Kidney epithelial cell (primary cell): ENCODE measurements at places on chromosomes 5 and 9. TPM values are rescaled to one million over a fixed set of nuclear protein-coding genes. Genes with fewer than 3 reads are reported as not detected.

GRCh38 chr9:105046907-105047741 is 119.2 kb upstream of the ABCA1 start:
- DNase-seq: no peak

GRCh38 chr9:92794426-92794825 is 29.8 kb upstream of the BICD2 start:
- DNase-seq: no peak

DNA sequence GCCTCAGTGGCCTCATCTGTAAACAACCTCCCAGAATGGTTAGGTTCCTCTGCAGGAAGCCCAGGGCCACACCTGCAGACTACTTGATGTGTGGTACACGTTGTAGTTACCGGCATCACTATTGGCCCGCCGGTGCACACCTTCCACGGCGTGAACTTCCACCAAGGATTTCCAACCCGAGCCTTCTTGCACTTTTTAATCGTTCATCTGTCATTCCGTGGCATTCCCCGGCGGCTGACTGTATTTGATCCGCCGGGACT is 5.3 kb upstream of the TRIM41 start:
- no peak for DNase-seq

DNA sequence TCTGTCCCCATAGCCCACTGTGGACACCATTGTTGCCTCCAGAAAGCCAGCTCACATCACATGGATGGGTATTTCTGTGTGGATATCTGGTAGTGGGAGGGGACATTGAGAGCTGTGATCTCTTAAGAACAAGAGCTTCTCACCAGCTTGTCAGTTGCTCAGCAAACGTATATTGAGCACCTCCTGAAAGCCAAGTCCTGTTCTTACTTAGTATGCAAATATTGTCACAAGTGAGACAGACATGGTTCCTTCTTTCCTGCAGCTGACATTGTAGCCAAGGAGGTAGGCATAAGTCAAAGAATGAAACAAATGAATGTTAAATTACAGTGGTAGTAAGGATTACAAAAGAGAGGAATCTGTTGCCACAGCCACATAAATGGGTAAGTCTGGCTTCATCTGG is 3.8 kb downstream of the TCOF1 start:
- DNase-seq: no peak

- DNase-seq: peak; percentile 23
These were observed 42.9 kb downstream of the OR2K2 start for GRCh38 chr9:111287127-111287526.

DNA sequence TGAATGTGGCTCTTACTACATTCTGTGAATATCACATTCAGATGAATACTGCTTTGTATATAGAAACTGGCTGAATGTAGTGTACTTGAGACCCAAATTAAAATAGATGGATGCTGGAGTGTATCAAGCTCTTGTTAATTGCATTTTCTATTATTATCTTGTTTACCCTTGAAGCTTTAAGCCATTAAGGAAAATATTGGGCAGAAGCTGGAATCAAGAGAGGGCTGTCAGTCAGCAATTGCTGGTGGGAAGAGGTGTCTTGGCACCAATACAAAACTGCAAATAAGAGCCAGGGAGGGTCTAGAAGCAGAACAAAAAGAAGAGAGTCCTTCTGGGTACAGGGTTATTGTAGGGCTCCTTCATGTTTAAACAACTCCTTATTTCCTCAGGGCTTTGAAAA is 38.8 kb downstream of the MUSK start:
- DNase-seq: no peak

- no peak for DNase-seq
These were observed 165.0 kb downstream of the DROSHA start for GRCh38 chr5:31366941-31367340.

DNA sequence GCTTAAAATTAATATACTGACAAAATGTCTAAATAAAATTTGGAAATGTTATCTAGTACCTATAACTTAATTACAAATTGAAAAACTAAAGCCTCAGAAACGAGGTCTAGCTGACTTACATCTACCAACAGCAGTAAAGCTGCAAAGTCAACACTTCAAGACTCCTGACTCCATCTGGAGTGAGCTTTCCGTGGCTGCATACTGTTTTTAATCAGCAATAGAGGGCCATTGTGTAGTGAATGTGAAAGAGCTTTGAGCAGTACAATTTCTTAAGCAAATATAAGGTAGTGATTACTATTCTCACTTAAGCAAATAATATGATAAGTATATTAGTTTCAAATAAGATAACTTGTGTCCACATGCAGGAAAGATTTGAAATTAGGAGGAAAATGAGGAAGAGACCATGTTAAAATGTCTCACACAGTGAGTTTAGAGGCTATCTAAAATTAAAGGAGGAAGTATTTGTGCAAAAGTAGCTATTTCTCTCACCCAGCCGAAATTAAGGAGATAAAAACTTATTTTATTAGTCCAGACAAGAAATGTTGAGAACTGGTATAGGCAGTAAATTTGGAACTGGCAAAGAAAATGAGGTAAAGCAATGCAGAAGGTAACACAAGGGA is 6.4 kb downstream of the SPINK6 start:
- DNase-seq: no peak

DNA sequence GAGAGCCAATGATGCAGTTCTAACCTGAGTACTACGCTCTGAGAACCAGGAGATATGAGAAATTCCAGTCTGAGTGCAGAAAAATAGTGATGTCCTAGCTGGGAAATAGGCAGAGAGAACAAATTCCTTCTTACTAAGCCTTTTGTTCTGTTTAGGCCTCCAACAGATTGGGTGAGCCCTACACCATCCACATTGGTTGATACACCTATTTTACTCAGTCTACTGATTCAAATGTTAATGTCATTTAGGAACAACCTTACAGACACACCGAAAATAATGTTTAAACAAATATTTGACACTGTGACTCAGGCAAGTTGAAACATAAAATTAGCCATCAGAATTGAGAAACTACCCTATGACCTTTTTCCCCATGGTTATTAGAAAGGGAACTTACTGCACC is 333.9 kb upstream of the IZUMO3 start:
- DNase-seq: no peak

- DNase-seq: no peak
These were observed 88.6 kb downstream of the EHMT1 start for GRCh38 chr9:137707361-137707760.

GRCh38 chr9:104774831-104775573 is 11.1 kb downstream of the NIPSNAP3B start:
- DNase-seq: no peak

GRCh38 chr9:35967042-35967441 is 9.1 kb upstream of the OR2S2 start:
- no peak for DNase-seq

GRCh38 chr5:151026679-151027078 is 6.3 kb downstream of the GPX3 start:
- no peak for DNase-seq

GRCh38 chr9:125161284-125161918 is 18.1 kb upstream of the SCAI start:
- DNase-seq: no peak

- DNase-seq: no peak
These were observed 1.6 kb upstream of the SEC16A start for GRCh38 chr9:136484153-136485048.

- DNase-seq: no peak
These were observed 256.2 kb downstream of the ARRDC3 start for GRCh38 chr5:91126888-91127287.

The PCDHB15 gene
- total RNA-seq: 2.3 and 3.0 TPM in 2 replicates

The ACER2 gene
- 7.7 and 10.8 TPM in 2 replicates for total RNA-seq

The PCDHA9 gene
- under 0.01 TPM in 2 replicates for total RNA-seq

The AMBP gene
- not detected in 2 replicates for total RNA-seq

The NRG2 gene
- 0.07 TPM in 1 of 2 replicates, not detected in the other for total RNA-seq

The SLC6A19 gene
- not detected in 2 replicates for total RNA-seq

The DDX4 gene
- not detected in 2 replicates for total RNA-seq

The C9orf43 gene
- 0.88 and 1.4 TPM in 2 replicates for total RNA-seq

The PITX1 gene
- total RNA-seq: not detected in 2 replicates

The ASPN gene
- total RNA-seq: not detected in 2 replicates
